AG09309 (cell line): ENCODE measurements at places on chromosomes 1 and 21.

DNA sequence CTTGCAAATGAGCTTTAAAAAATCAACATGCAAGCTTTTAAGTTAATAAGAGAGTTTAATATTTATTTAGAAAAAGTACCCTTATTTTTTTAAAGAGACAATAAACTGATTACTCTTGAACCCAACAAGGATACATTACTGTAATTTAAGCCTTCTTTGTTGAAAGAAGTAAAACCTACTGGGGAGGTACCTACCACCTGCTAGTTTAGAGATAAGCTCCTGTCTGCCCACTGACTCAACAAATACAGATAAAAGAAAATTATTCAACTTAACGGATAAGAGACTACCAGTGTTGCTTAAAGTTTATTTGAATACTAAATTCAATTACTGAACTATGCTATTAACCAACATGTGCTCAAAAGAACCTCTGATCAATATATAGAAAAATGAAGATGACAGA lies 23.1 kb downstream of the USP24 start:
- no peak for DNase-seq

- DNase-seq, result no peak
Observed at GRCh38 chr1:171596119-171596518, 25.9 kb upstream of the MYOCOS start.

DNA sequence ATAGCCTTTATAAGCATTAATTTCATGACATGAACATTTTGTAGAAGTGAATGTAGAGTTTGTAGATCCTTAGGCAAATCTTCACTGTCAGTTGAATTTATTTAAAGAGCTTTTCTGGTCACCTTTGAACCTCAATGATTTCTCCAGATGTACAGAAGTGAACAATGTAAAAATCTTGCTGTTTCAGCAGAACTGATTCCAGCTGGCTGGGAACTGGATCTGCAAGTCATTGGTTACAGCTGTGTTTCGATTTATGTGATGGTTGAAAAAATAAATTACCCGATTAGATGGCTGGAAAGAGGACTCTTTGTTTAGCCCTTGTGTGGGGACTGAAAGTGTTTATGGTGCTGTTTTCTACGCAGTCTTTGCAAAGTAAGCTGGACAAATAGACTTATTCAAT lies 849.8 kb downstream of the USP25 start:
- DNase-seq, result no peak

DNA sequence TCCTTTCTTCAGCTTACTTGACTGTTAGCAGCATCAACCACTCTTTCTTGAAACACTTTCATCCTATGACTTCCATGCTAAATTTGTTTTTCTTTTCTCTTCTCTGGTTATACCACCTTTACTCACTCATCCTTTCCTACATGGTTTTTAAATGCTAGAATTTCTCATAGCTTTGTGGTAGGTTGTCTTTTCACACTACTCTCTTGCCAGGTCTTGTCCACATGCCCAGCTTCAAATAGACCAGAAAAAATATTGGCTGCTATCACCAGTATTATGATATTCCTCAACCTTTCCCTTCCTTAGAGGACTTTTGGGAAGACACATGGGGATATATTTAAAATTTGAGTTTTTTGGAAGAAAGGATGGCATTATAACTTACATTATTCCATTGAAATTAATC lies 48.8 kb downstream of the PPP1R12B start:
- no peak for DNase-seq

DNA sequence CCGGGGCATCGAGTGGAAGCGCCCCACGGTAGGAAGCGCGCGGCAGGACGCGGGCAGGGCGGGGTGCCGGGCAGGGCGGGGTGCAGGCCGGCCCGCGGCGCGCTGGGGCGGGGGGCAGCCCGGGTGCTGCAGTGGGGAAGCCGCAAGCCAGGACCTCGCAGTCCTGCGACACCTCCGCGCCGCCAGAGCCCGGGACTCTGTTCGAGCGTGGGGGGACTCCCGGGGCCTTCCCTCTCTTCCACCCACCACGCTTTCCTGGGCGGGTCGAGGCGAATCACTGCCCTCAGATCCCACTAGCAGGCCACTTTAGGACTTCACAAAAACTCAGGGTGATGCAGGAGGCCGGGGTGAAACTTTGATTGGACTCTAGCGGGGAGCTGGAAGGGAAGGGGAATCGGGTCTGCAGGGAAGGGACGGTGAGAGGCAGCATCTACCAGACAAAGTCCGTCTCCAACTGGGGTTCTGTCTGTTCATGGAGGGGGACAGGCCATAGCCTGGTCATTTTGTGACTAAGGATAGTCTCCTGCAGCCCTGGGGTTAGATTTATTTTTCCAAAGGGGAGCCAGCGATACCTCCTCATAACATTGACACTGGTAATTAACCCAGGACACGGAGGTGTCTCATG lies 623 bp downstream of the CAPN2 start:
- DNase-seq, result no peak

GRCh38 chr1:220426989-220427388 lies 100.9 kb upstream of the MARK1 start:
- no peak for DNase-seq

- DNase-seq, result no peak
Observed at GRCh38 chr1:164953098-164953497, 394.1 kb downstream of the PBX1 start.

DNA sequence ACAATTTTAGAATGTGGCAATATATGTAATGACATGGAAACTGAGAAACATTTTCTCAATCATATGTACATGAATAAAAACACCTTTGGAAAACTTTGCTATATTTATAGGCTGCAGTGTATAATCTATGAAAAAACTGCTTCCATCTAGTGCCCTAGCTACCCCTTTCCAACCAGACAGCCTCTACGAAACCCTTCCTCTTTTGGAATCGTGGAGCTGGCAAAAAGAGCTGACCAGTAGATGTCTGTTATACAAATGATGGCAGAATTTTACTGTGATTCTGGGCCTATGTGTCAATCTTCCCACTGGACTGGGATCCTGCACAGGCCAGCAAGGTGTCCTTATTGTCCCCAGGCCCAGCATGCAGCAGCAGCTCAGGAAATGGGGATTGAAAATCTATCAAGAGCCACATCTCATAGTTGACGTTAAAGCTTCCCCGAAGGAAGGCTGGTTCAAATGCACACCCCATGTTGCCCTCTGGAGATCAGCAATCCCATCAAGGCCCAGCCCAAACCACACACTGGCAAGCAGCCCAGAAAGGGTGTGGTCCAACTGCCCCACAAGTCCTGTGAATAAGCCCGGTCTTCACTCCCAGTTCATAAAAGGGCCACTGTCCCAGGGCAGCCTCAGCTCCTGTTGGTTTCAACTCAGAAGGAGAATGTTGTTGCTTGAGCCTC lies 8.8 kb upstream of the FAM20B start:
- peak; percentile 89 for DNase-seq

GRCh38 chr1:197208945-197209344 lies 59.1 kb upstream of the CRB1 start:
- no peak for DNase-seq

GRCh38 chr1:25797939-25798338 lies 2.1 kb upstream of the SELENON start:
- DNase-seq, result no peak

GRCh38 chr1:12722626-12723025 lies 6.7 kb downstream of the AADACL3 start:
- DNase-seq, result no peak

DNA sequence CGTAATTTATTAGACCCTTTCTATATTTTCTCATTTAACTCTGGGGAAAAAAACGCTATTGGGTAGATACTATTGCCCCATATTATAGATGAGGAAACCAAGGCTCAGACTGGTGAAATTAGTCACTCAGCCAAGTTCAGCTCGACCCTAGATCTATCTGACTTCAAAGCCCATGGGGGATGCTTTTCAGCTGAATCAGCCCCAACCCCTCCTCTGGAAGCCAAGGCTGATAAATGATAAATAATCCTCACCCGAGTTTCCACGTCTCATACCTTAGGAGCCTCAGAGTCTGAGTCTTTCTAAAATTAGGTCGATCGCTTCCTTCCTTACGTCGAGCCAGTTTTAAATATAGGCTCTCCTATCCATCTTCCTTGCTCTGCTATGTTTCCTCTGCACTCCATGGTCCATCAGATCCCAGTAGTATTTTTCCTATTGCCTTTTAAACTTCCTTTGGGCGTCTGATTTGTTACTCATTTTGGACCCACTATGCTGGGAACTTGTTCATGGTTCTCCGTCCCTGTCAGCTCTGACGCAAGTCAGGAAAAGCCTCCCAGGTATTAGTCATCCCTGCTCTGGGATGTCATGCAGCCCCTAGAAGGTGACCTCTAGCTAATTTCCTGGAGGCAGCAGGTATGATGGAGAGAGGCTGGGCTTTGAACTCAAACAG lies 122.8 kb downstream of the PLPP3 start:
- DNase-seq, result peak; percentile 33

DNA sequence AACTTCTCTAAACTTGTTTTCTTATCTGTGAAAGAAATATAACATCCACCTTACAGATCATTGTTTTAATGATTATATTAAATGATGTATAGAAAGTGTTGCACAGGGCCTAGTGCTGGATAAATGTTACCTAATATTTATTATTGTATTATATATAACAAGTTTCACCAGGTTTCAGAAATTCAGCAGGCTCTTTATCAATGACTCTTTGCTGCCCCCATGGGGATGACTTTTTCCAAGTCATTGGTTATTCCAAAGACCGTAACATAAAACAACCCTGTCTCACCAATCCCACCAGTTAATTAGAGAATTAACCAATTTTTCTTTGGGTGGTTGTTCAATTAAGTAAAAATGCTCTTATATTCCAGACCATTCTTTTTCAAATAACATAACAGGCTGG lies 7.3 kb upstream of the DEDD start:
- DNase-seq, result no peak

DNA sequence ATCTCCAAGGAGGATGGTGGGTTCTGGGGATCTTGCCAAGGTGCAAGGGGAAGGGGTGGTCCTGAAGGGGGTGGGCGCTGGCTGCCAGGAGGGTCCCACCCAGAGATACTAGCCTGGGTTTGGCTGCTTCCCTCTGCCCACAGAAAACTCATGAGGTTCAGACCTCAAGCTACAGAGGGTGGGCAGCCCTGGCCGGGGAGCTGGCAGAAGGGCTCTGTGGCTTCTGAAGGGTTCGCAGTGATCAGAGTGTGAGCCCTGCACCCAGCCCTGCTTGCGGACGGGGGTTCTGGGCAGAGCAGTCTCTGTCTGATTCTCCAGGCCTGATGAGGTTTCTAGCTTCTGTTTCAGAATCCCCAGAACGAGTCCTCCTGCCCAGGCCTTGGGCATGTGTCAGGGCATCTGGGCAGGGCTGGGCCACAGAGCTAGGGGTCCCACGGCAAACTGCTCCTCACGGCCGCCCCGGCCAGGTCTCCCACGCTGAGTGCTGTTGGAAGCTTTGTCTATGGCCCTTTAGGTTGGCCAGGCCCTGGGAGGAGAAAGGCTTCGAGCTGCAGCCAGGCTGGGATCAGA lies 635 bp upstream of the MMEL1 start:
- DNase-seq, result no peak

GRCh38 chr1:167544447-167545093 lies 9.0 kb downstream of the CREG1 start:
- no peak for DNase-seq

- no peak for DNase-seq
Observed at GRCh38 chr1:212186427-212187207, 98.6 kb upstream of the PPP2R5A start.

DNA sequence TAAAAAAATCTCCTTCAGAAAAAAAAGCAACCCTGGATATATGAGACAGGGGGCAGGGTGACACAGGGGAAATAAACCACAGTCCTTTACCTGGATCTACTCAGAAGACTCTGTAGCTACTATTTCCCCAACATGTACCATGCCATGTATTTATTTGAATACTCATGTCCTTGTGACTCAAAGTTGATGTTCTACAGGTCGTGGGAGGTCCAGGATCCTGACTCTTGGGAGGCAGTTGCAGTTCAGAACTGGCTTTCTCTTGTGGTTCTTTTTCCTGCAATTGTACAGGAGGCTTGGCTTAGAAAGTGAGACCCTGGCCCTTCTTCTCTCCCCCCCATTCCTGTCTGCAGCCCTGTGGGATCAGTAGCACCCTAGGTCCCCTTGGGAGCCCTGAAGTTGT lies 5.8 kb upstream of the IL24 start:
- no peak for DNase-seq

DNA sequence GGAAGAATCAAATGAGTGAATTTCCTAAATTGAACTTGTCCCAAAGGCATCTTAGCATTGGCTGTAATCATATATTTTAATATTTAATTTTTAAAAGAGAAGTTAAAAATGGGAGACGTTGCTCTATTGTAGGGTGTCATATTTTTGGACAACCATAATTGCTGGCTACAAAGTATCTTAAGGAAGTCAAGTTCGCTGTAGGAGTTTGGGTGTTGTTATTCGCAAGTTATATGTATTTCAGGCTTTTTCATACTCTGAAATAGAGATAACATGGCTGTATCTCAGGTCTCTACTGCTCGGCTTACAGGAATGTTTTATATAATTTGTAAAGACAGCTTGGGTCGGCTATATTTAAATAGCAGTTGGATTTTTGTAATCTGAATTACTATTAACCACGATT lies 852 bp downstream of the TMEM50A start:
- DNase-seq, result no peak

DNA sequence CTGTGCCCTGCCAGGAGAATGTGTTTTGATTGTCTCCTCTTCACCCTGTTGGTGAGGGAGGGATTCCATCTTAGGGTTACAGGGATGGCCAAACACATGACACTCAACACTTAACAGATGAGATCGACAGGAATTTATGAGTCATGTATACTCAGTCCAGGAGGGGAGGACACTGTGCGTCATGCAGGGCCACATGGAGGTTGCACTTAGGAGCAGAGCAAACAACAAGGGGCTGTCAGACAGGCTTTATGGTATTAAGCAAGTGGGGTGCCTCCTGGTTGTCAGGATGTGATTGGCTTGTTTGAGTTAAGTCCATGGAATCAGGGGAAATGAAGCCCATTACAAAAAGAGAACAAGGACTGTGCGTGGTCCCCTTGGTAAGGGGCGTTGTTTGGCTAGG lies 26.9 kb downstream of the EDARADD start:
- DNase-seq, result no peak

GRCh38 chr1:117339866-117340700 lies 27.2 kb upstream of the MAN1A2 start:
- peak; percentile 21 for DNase-seq

DNA sequence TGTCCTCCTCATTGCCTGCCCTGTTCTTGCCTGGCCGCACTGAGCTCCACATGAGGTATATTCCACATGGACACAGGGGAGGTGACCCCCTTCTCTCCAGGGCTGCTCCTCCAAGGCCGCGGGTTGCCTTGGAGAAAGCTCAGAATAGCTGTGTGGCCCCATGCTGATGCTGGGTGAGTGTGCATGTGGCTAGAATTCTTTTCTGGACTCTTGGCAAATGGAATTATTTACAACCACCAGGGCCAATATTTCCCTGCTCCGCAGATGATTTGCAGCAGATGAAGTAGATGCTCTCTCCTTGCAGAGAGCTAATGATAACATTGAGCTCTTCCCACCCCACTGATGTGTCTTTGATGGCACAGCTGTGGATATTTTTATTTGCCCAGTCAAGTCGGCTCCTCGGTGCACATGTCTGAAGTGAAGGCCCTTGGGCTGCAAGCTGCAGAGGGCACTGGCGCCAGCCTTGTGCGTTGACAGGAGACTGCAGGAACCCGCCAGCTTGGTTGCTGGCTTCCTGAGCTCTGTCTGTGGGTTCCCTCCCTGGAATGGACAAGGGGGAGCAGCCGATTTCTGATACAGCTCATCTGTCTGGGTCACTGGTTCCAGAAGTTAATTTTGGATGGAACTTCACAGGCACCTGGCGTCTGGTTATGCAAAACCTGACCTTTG lies 404.7 kb upstream of the VAMP3 start:
- DNase-seq, result no peak
